ENCODE measurements at places on chromosomes 7 and 10.

DNA sequence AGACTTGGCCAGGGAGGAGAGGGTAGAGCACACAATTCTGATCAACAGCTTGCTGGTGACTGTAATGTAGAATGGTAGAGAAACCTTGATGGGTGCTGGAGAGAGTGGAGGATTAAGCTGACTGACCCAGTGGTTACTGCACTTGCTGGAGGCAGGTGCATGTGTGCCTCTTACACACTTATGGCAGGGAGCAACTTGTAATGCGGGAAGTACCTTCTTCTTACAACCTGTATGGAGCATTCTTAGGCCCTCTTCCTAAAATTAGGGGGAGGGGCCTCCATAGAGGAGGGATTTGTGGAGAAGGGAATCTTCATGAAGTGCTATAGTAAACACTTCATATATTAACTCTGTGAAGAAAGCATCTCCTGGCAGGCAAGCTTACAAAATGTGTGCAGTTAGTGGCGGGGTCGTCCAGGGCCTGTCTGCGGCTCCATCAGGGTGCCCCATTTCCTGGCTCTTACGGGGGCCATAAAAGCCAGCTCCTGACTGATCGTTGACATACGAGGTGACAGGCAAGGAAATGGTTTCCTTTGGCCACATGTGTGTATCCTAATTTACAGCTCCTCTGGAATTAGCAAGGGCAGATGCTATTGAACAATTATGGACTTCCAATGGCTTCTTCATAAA, 113.5 kb downstream of the RTKN2 start:
- no peak for DNase-seq

DNA sequence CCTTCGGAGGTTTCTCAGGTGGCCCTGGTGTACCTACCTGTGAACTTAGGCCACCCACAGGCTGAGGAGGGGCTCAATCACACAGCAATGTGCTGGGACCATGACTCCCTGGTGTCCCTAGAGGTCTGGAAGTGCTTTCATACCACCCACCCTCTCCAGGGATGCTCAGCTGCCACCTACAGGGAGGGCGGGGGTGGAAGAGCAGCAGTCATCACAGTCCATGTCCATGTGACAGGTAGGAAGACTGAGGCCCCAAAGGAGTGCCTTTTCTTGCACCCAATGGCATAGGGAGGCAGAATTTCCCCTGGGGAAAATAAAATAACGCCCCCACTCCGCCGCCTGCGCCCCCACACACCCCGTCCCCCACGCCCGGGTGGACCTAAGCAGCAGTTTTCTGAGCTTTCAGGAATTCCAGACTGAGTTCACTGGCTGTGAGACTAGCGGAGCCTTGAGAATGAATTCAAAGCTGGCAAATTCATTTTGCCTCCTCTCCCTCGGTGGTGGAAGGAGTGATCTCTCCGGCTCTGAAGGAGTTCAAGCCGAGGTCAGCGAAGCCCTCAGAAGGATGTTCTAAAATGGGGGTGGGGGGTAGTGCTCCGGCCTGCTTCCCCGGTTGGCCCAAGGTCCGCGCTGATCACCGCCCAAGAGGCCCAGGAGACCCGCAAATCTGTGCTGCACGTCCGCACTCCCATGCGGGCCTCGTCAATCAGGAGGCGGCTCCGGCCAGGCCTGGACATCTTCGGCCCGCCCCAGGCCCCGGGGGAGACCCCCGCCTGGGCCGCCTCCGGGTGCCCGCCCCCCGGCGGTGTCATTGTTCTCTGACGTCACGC, 2.1 kb upstream of the ZMIZ1 start:
- no peak for DNase-seq

- DNase-seq, result no peak
Measured at GRCh38 chr7:154777023-154777422, 225.9 kb downstream of the PAXIP1 start.

GRCh38 chr10:30550967-30551815, 78.4 kb downstream of the LYZL2 start:
- no peak for DNase-seq

GRCh38 chr7:14842523-14842922, 60.0 kb downstream of the DGKB start:
- DNase-seq, result no peak

- DNase-seq, result no peak
Measured at GRCh38 chr7:52747817-52748216, 287.6 kb upstream of the POM121L12 start.

- DNase-seq, result no peak
Measured at GRCh38 chr7:84675633-84676034, 481.0 kb upstream of the SEMA3A start.

DNA sequence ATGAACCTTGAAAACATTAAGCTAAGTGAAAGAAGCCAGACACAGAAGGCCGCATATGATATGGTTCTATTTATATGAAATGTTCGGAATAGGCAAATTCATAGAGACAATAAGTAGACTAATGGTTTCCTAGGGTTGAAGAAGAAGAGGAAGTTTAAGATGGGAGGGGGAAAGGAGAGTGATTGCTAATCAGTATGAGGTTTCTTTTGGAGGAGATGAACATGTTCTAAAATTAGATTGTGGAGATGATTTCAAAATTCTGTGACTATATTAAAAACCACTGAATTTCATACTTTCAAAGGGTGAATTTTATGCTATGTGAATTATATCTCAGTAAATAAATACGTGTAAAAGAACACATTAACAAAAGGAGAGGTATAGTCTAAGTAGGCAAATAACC, 176.4 kb upstream of the HPS1 start:
- DNase-seq, result no peak

- no peak for DNase-seq
Measured at GRCh38 chr10:93063977-93064660, 3.5 kb downstream of the CYP26C1 start.

DNA sequence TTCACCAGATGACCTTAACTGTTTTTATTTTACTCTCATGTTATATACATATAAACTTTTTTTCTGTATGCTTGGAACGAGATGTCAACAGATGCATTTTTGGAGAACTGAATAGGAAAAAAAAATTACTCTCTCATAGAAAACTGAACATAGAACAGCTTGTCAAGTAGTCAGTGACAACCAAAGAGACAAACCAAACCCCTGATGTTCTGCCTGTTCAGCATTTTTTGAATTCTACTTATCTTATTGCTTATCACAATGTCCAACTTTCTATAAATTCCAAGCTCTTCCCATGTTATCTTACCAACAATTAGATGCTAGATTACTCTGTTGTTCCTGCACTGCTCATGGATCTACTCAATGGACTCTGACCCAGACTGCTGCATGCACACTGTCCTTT, 95.2 kb downstream of the VPS41 start:
- DNase-seq, result no peak

All from stimulated activated CD8-positive, alpha-beta memory T cell treated with anti-CD3 and anti-CD28 coated beads, Interleukin-2, amount 100 ng/mL, for 1 hour (primary cell).